ENCODE measurements at places on chromosomes 2 and 18.
A peak's percentile ranks its signal among the peaks of the same experiment; 100 is the strongest.

GRCh38 chr18:63233334-63233733, 86.2 kb downstream of the BCL2 start:
- no peak for DNase-seq

DNA sequence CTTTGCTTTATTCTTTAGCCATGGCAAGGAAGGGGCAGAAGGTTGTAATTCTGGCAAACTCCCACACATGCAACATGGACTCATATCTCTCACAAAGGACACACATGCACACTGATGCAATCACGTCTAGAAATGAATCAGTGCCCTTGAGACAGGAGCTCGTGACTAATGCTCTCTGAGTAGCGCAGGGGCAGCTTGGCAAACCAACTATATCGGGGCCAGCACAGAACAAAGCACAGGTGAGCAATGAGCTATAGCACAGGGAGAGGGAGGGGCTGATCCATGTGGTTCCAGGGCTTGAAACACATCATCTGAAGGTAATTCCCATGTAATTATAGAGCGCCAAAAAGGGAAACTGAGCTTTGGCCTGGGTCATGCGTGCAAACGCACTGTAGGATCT, 165.2 kb upstream of the KLF7 start:
- peak; percentile 22 for DNase-seq

DNA sequence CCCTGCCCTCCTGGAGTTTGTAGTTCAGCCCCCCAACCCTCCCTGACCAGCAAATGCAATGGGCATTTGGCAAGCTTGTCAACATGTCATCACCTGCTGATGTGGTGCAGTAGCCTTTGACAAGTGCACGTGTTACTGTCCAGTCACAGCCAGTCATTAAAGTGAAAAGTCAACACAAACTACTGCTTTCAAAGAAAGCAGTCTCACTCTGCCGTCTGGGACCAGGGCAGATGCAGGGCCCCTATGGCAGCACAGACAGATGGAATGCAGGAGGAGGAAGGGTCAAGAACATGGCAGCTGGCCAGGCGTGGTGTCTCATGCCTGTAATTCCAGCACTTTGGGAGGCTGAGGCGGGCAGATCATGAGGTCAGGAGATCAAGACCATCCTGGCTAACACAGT, 222.4 kb upstream of the OSR1 start:
- no peak for DNase-seq

DNA sequence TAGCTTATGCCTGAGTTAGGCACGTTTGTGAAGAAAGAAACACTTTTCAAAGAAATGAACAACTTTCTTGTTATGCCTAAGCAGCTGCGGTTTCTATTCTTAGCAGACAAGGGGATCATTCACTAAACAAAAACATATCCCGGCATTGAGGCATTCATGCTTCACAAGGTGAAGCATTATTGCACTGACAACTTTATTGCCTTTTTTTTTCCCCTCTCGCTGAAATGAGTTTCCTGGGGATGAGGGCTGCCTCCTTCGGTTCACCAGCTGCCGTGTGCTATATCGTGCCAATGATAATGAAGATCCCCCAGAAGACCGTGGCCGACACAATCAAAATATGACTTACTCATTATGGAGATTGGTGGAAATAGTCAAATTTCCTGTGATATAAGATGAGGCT, 288.2 kb upstream of the ST6GAL2 start:
- no peak for DNase-seq

- DNase-seq, result no peak
Observed at GRCh38 chr2:106316915-106317314, 122.8 kb upstream of the UXS1 start.

DNA sequence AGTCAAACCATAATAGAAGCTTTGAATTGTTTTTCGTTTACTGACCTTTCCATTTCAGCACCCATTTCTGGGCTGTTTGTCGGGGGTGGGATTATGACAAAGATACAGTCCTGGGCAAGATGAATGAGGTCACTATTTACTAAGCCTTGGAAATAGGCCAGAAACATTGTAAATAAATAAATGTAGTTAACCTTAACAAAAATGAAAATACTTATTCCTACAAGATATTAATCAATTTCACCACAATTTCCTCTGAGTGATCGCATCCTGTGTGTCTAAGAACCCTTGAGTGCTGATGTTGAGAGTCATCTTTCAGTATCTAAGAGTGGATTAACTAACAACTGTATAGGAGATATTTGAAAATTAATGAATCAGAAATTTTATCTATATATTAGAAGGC, 14.0 kb downstream of the ITGA4 start:
- no peak for DNase-seq

GRCh38 chr2:65813631-65814173, 381.3 kb upstream of the SPRED2 start:
- DNase-seq, result no peak

DNA sequence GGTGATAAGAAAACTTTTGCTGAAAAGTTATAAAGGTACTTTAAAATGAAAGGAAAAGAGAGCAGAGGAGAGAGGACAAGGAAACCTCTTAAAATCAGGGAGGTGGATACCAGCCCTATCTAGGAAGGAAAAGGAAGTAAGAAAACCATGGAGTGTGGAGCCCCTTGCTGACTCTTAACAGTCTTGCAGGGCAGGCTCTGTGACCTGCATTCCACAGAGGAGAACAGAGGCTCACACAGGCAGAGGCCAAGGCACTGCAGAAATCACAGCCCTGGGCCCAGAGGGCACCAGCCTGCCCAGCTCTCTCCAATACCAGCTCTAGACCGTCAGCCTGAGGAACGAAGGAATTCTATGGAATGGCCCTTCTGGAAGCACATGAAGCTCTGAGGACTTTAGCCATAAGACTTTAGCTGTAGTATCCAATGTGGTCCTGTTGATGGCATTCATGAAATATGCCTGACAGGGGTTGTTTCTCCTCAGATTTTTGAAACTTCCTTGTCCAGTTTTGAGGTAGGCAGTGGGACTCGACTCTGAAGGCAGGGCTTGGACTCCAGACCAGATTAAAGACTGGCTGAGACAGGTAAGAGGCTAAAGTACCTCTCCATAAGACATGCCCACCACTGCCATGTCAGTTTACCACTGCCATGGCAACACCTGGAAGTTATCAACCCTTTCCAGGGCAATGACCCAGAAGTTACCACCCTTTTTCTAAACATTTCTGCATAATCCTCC, 216.3 kb downstream of the ANAPC1 start:
- peak; percentile 37 for DNase-seq

DNA sequence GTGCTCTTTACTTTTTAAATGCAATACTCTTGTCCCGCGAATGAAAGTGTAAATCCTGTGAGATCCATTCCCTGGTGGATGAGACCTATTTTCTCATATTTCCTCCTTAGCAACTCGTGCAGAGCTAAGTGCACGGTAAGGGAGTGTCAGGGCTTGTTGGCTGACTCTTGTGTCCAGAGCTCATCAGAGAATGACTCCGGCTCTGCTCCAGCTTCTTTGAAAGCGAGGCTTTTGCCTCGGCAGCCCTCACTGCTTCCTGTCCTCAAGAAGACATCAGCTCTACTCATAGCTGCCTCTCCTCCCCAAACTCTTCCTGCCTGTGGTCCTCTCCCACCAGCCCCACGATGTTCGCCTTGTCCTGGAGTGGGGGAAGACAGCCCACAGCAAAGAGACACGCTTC, 70.7 kb downstream of the LIPG start:
- no peak for DNase-seq

Measured in LoVo (cell line).